Thymus (tissue), 14 donors: ENCODE measurements at places on chromosomes 7 and 10. TPM values are rescaled to one million over a fixed set of nuclear protein-coding genes. Genes with fewer than 3 reads are reported as not detected.

DENND2A gene
- 1.0 TPM for total RNA-seq

CHRM2 gene
- total RNA-seq = 0.33 TPM

PON3 gene
- total RNA-seq = 3.2 TPM

- H3K4me1 ChIP-seq = no peaks in the 10 kb centered on the region
- H3K27ac ChIP-seq = no peak overlapping the region
- H3K4me3 ChIP-seq = no peak overlapping the region
- H3K27me3 ChIP-seq = no peaks in the 10 kb centered on the region
- no peak for DNase-seq
These were observed 1171.6 kb upstream of the C7orf33 start for GRCh38 chr7:147418966-147419365.

- H3K36me3 ChIP-seq = no peaks in the 10 kb centered on the region
- peaks cover 21% of the 10 kb centered on the region for H3K4me1 ChIP-seq
- DNase-seq = no peak
- peaks cover 20% of the 10 kb centered on the region for H3K27me3 ChIP-seq
- no peak overlapping the region for H3K27ac ChIP-seq
These were observed 6.5 kb upstream of the WDR86 start for GRCh38 chr7:151416112-151416940.

- no peaks in the 10 kb centered on the region for H3K27me3 ChIP-seq
- no peak overlapping the region for H3K4me3 ChIP-seq
- H3K27ac ChIP-seq = no peak overlapping the region
- DNase-seq = no peak
- H3K36me3 ChIP-seq = no peaks in the 10 kb centered on the region
These were observed 49.0 kb upstream of the LYZL1 start for GRCh38 chr10:29239569-29240472.

DNA sequence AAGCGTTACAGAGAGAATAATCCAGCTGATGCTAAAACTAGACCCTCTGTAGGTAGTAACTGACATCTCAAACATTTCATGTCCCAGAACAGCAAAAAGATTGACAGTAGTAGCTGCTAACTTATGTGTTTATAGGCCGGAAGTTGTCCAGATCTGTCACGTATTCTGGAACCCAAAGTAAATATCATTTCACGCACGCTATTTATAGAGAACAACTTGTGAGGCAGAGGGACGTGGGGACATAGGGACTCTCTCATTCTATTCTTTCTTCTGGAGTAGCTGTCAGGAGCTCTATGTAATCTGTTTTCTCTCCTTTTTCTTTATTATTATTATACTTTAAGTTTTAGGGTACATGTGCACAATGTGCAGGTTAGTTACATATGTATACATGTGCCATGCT, 22.3 kb downstream of the AGK start:
- no peak overlapping the region for H3K27ac ChIP-seq
- H3K36me3 ChIP-seq = peaks cover 5% of the 10 kb centered on the region
- no peaks in the 10 kb centered on the region for H3K27me3 ChIP-seq
- no peaks in the 10 kb centered on the region for H3K4me1 ChIP-seq

DNA sequence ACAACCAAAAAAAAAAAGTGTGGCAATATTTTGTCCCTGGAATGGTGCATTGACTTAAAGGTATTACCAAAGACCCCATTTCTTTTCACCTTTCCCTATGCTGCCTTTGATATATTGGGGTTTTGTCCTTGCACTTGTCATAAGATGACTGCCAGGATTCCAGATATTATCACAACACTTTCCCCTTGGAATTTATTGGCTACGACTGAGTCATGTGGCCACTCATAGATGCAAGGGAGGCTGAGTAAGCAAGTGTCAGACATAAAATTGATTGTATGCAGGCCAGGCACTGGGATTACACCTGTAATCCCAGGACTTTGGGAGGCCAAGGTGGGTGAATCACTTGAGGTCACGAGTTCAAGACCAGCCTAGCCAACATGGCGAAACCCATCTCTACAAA, 83.6 kb downstream of the PPP1R3C start:
- no peak overlapping the region for H3K27ac ChIP-seq
- H3K27me3 ChIP-seq = no peaks in the 10 kb centered on the region
- no peaks in the 10 kb centered on the region for H3K4me1 ChIP-seq

GRCh38 chr7:90701021-90701420, 104.9 kb downstream of the CDK14 start:
- H3K27ac ChIP-seq = no peak overlapping the region
- no peak for DNase-seq
- H3K4me3 ChIP-seq = no peak overlapping the region

- H3K27me3 ChIP-seq = peaks cover 15% of the 10 kb centered on the region
- H3K4me1 ChIP-seq = no peaks in the 10 kb centered on the region
- no peaks in the 10 kb centered on the region for H3K36me3 ChIP-seq
- no peak for DNase-seq
- H3K27ac ChIP-seq = no peak overlapping the region
These were observed 14.0 kb upstream of the COL13A1 start for GRCh38 chr10:69787681-69788080.

- H3K27me3 ChIP-seq = no peaks in the 10 kb centered on the region
- no peaks in the 10 kb centered on the region for H3K36me3 ChIP-seq
- H3K4me3 ChIP-seq = no peak overlapping the region
- no peak for DNase-seq
- H3K4me1 ChIP-seq = no peaks in the 10 kb centered on the region
These were observed 55.0 kb upstream of the SHH start for GRCh38 chr7:155867280-155867679.

DNA sequence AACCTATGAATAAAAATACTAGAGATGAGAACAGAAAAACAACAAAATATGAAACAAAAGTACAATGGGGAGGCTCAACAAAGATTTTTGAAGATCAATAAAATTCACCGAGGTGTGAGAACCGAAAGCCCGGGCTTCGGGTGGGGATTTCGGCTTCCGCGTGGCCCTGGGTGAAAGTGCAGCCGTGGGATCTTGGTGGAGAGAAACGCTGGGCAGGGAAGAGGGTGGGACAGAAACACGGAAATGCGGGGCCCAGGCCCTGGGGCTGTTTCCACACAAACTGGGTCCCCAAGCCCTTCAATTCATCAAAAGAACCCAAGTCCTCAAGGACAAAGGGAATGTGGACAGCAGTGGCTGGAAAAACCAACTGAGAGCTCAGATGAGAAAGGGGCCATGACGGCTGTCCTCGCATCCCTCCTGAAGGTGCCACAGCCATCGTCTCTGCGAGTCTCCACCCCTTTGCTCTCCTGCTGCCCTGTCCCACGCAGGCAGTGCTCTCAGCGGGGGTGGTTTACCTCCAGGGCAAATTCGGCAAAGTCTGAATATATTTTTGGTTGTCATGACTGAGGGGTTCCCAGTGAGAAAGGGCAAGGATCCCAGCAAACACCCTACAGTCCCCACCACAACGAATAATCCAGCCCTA, 19.7 kb downstream of the FOXL3 start:
- no peaks in the 10 kb centered on the region for H3K36me3 ChIP-seq
- peaks cover 4% of the 10 kb centered on the region for H3K4me1 ChIP-seq
- peaks cover 10% of the 10 kb centered on the region for H3K27me3 ChIP-seq
- no peak overlapping the region for H3K27ac ChIP-seq
- no peak for DNase-seq
- H3K4me3 ChIP-seq = no peak overlapping the region

GRCh38 chr7:48438206-48438605, 266.9 kb downstream of the ABCA13 start:
- H3K4me3 ChIP-seq = no peak overlapping the region
- H3K27me3 ChIP-seq = no peaks in the 10 kb centered on the region
- H3K36me3 ChIP-seq = no peaks in the 10 kb centered on the region
- no peaks in the 10 kb centered on the region for H3K4me1 ChIP-seq
- no peak overlapping the region for H3K27ac ChIP-seq
- no peak for DNase-seq

DNA sequence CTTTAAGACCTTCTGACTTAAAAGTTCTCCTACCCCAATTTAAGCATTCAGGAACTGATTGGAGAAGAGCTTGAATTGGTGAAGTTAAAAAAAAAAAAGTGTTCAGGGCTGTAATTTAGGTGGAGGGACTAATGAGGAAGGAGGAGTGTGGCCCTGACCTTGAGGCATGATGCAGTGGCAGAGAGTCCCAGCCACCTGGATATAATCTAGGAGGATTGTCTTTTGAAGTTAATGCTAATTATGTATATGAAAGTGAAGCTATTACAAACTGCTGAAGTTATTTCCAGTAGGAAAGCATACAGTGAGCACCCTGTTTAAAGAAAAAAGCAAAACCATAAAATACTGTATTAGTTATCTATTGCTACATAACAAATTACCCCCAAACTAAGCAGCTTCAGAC, 31.5 kb downstream of the ADD3 start:
- H3K27me3 ChIP-seq = no peaks in the 10 kb centered on the region
- H3K27ac ChIP-seq = no peak overlapping the region
- no peak overlapping the region for H3K4me3 ChIP-seq
- H3K4me1 ChIP-seq = peaks cover 8% of the 10 kb centered on the region
